ENCODE measurements at places on chromosomes 16 and 17. TPM values are rescaled to one million over a fixed set of nuclear protein-coding genes. Genes with fewer than 3 reads are reported as not detected.

- DNase-seq, result no peak
Observed at GRCh38 chr17:31686495-31686894, 172.5 kb downstream of the COPRS start.

GRCh38 chr16:85027349-85027957, at the start of gene KIAA0513:
Gene KIAA0513, plus strand, starts transcription at chr16:85027795. Its CDS starts 39,277 bp downstream, at chr16:85067072.
- DNase-seq, result peak; percentile 82

Gene C16orf92
- not detected for polyA plus RNA-seq

Gene LRRC46
- polyA plus RNA-seq, result 0.81 TPM

DNA sequence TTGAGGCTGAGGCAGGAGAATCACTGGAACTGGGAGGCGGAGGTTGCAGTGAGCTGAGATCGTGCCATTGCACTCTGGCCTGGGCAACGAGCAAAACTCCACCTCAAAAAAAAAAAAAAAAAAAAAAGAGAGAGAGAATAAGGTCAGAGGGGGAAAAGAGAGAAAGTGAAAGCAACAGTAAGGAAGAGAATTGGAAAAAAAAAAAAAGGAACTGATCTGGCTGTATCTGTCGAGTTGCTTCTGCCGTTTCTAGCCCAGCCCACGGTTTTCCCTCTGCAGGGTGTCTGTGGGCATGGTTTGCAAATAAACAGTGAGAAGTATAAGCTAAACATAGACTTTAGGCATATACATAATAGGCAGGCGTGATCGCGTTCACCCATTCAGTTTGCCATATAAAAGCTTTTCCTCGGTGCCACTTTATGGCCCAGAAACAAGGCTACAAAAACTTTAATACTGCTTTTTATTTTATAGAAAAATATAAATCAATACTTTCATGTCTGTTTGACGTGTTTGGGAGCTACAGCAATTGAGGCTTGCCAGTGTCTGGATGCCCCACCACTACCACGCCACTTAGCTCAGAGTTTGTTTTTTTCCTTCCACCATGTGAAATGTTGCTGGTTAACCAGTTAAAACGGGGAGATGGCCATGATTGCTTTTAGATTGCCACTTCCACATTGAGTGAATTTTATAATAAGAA, 436.7 kb downstream of the MAF start:
- no peak for DNase-seq
